ENCODE measurements at places on chromosomes 1 and 21. TPM values are rescaled to one million over a fixed set of nuclear protein-coding genes. Genes with fewer than 3 reads are reported as not detected.
A peak's percentile ranks its signal among the peaks of the same experiment; 100 is the strongest.

GRCh38 chr1:201791779-201792173, 37.2 kb upstream of the IPO9 start:
- no peak for DNase-seq

Gene CLCNKA
- 2.7 TPM for total RNA-seq

Gene RHD
- not detected for total RNA-seq

DNA sequence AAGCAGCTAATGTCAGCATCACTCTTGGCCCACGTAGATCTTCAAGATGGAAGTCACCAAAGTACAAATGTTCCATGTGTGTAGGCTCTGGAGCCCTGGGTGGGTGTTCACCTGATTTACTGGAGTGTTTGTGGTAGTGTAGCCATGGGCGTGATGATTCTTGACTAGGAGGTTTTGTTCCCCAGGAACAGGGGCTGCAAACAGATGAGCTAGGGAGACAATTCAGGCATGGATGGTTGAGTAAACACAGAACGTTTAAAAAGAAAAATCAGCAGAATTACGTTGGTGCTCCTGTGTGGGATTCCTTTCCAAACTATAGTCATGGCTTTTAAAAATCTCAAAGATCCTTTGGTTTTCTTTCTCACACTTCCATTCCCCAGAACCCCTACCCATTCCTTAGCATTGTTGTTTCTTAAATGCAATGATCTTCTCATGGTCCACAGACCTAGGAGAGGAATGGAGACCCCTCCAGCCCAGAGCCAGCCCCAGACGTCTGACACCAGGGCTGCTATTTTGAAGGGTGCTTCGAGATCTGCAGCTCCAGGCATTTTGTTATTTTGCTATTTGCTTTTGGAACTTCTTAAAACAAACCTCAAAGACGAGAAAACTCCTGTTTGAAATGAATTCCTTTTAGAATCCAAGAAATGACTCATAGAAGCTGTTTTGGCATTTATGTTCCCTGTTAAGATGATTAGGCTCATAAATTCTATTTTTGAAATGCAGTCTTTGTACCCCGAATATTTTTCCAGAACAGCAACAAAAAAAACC, 115.1 kb downstream of the ETS2 start:
- no peak for DNase-seq

Gene PHLDA3
- 59.7 TPM for total RNA-seq

DNA sequence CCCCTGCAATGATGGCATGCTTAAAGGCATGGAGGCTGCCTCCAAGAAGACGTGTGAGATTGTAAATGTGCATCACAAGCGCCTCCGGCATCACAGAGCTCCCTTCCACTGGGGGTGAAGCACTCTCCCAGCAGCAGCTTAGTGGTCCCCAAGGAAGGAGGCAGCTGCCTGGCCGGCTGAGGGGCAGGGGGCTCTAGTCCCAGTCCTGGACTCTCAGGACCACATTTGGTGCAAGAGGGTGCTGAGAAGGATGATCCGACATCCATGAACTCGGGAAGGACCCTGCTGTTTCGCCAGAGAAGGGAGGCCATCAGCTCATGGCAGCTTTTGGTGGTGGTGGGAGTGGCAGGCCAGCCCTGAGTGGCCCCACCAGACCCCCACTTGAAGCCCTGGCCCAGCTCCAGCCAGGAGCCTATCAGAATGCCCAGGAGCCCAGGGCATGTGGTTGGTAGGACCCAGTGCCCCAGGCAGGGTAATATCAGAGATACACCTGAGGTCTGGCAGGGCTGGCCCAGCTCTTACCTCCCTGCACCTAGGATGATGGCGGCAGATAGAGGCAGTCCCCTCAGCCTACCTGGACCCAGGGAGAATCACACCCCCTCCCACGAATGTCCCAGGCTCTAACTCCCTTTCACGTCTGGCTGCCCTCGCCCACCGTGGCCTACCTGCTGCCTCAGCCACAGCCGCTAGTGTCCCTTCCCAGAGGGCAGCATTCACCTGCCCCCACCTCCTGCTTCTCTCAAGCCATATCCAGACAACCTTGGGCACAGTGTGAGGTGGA, 2.4 kb upstream of the WNT9A start:
- no peak for DNase-seq

GRCh38 chr1:206041640-206042039, 11.3 kb upstream of the RHEX start:
- peak; percentile 42 for DNase-seq

DNA sequence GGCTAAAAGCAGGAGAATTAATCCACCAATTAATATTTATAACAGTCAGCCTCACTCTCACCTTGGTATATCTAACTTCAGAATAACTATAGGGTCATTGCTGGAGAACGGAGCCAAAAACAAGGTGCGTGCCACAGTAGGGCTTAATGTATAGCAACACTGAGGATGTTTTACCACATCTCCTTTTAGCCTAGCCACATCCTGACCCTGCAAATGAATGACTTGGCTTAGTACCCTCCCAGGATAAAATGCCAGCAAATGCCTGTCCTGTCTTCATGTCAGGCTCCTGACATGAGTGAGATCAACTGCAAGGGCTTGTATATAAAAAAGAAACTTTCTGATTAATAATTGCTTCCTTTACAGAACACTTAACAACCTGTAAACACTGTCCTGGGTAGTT, 2.7 kb upstream of the CDC42BPA start:
- no peak for DNase-seq

Gene LENEP
- 0.48 TPM for total RNA-seq

Gene CA14
- 35.3 TPM for total RNA-seq

DNA sequence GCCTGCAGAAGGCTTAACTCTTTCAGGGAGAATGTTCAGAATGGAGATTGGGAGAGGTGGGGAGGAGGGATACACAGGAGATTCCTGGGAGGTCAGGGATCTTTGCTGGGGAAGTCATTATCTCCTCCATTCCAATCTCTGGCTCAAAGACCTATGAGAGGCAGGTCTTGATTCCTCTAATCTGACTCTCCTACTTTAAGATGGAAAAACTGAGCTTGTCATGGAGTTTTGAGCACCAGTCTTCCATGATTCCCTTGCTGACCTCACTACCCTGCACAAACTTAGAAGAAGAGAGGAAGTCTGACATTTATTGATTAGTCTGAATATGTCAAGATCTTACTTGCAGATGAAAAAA, 41.5 kb upstream of the SYNC start:
- no peak for DNase-seq

Gene GREM2
- total RNA-seq, result 0.17 TPM

DNA sequence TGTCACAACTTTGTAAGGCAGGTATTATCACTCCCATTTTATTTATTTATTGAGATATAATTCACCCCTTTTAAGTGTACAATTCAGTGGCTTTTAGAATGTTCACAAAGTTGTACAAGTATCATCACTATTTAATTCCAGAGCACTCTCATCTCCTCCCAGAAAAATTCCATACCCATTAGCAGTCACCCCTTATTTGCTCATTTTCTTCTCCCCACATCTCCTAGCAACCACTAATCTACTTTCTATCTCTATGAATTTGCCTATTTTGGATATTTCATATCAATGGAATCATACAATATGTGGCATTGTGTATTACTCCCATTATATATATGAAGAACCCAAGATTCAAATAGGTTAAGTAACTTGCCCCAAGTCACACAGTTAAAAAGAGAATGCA, 7.0 kb downstream of the DSTYK start:
- no peak for DNase-seq

- DNase-seq, result no peak
Measured at GRCh38 chr1:221543529-221544120, 198.3 kb downstream of the DUSP10 start.

DNA sequence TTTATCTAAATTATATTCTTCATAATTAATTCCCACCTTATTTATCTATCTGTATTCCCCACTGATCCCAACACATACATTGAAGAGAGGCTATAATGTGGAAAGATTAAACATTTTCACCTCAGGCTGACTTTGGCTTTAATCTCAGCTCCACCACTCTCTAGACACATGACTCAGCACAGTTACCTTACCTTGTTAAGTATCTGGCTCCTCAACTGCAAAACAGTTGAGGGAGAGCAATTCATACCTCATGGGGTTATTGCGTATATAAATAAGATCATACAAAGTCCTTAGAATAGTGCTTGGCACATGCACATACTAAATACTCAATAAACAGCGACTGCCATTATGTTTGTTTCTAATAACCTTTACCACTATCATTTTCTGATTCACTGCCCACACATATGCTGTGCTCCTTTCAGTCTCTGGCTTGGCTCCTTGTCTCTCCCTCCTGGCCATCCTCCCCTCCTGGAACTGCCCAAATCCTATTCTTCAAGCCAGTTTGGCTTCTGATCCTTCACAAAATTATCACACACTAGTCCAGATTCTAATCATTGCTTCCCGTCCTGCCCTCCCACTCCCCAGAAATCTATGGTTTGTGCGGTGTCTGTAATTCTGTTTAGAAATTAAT, 50.1 kb downstream of the BCL9 start:
- no peak for DNase-seq

DNA sequence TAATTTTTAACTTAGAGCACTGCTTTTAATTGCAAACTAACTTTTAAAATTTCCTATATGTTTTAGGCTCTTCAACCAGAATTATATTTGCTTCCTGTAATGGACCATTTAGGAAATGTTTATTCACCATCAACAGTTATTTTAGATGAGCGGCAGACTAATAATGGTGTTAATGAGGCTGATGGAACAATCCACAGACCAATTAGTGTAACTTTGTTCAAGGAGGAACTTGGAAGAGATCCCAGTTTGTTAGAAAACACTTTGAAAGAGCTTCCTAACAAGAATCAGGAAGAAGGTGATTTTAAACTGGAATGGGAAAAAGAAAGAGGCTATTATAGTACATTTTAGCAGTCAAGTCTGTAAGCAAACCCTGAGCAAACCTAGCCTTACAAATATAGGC, 19.4 kb upstream of the GNG5 start:
- DNase-seq, result no peak

DNA sequence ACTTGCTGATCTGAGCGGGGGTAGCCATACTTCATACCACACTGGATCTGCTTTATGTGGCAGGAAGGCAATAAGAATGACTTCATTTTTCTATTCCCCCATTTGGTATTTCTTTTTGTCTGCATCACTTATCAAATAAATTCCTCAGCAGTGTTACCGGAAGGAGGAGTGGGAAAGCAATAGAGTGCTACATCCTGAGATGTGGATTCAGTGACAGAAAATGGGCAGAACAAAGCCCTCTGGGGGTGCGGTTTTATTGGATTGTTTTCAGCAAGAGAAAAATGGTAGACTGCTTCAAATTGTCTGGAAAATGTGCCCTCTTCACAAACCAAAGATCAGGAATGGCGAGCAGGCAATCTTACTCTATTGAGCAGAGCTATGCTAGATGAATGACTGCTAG, 751.9 kb upstream of the NEGR1 start:
- DNase-seq, result no peak

- DNase-seq, result no peak
Measured at GRCh38 chr1:150615346-150616201, 13.8 kb downstream of the ENSA start.

GRCh38 chr1:68383092-68383491, 66.7 kb downstream of the RPE65 start:
- DNase-seq, result no peak

DNA sequence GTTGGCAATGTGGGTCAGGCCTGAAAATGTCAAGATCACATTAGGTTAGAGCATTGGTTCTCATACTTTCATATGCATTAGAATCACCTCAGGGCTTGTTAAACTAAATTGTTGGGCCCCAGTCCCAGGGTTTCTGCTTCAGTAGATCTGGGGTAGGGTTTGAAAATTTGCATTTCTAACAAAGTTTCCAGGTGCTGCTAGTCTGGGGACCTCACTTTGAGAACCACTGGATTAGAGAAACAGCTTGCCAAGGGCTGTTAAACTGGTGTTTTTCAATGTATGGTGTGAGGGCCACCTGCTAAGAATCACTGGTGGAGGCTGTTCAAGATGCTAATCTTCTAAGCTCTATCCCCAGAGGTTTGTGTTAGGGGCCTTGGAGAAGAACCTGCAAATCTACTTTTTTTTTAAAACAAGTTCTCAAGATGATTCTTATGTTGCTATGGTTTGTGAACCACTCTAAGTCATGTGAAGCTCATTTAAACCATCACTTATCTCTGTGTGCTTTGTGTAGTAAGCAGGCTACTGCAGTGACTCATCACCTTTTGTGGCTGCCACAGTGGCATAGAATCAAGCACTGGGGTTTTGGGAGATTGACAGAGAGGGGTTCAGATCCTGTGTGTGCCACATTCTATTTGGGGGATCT, 152.2 kb downstream of the S1PR1 start:
- no peak for DNase-seq
